ENCODE measurements at places on chromosomes 6 and 20.

- DNase-seq, result no peak
Measured at GRCh38 chr6:27778625-27779417, 133.4 kb downstream of the OR2B2 start.

- DNase-seq, result no peak
Measured at GRCh38 chr20:573414-574296, 30.1 kb upstream of the CSNK2A1 start.

DNA sequence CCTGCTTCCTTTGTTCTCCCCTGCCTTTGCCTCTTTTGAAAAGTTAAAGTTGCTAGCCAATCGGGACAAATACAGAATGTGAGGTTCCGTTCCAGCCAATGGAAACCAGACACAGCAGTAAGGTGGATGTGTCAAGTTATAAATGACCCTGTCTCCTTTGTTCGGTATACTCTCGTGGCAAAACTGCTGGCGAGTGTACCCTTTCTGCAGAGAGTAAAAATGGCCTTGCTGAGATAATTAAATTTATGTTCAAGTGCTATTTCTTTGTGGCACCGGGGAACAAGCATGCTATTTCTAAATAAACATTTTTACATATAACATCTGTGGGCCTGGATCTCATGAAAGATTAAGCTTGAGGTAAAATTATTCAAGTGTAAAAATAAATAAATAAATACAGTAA, 50.2 kb downstream of the RARS2 start:
- no peak for DNase-seq

GRCh38 chr6:28589234-28589956, 63.7 kb downstream of the GPX5 start:
- peak; percentile 57 for DNase-seq

GRCh38 chr6:33288141-33288920, 708 bp downstream of the WDR46 start:
- DNase-seq, result no peak

DNA sequence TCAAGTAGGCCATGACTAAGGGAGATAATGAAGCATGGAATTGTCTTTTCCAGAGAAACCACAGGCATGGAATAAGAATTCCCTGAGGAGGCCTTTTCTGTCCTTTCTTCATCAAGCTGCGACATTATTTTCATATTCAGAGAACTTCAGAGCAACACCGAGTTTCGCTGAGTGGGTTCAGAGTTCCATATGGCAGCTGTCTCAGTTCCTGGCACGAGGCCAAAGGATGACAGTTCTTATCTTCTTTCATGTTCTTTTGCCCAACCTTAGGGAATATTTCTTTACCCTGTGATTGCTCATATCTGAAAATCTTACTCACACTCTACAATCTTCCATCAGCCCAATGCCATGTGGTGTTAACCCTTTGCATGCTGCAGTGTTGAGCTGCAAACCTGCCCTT, 135.3 kb upstream of the BMP2 start:
- no peak for DNase-seq

GRCh38 chr20:6401893-6402557, 279.2 kb upstream of the FERMT1 start:
- DNase-seq, result no peak
